ENCODE measurements at places on chromosomes 7 and 10.

DNA sequence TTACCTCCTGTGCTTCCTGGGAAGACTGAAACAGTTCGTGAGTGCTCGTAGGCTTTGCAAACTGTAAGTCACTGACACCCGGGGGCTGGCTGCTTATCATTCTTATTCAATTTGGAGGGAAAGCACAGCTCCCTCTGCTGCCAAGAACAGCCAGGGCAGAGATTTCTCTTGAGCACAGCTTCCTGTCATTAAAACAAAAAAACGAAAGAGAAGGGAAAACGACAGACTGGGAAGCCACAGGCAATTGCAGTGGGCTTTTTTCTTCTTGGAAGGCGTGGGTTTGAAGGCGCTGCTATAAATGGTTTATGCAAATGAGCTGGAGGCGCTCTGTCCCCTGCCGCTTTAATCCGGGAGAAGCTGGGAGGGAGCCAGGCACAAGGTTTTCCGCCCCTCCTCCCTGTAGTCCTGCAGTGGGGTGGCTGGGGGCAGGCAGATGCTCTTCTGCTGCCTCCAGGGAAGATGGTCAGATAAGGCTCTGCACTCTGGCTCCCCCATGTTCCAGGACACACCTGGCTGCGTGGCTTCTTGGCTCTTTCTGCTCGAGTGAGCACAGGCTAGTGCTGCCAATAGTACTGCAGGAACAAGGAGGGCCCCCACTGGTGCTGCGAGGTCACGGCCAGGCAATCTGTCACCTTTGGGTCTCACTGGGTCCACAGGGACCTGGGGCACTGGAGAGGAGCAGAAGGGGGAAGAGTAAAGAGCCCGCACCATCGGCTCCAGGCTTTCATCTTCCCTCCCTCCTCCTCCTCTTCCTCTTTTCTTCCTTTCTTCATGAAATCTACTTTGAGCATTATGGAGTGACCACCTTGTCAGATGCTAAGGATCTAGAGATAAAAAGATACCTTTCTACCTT lies 49.5 kb downstream of the NEURL1 start:
- peak; percentile 37 for DNase-seq

GRCh38 chr7:44448922-44449583 lies 41.4 kb downstream of the NUDCD3 start:
- DNase-seq = no peak

GRCh38 chr7:66953044-66953427 lies 32.0 kb downstream of the TMEM248 start:
- no peak for DNase-seq

GRCh38 chr7:44081266-44081748 lies 1.0 kb downstream of the POLM start:
- DNase-seq = no peak

GRCh38 chr7:133344275-133344674 lies 91.4 kb downstream of the EXOC4 start:
- peak; percentile 6 for DNase-seq

DNA sequence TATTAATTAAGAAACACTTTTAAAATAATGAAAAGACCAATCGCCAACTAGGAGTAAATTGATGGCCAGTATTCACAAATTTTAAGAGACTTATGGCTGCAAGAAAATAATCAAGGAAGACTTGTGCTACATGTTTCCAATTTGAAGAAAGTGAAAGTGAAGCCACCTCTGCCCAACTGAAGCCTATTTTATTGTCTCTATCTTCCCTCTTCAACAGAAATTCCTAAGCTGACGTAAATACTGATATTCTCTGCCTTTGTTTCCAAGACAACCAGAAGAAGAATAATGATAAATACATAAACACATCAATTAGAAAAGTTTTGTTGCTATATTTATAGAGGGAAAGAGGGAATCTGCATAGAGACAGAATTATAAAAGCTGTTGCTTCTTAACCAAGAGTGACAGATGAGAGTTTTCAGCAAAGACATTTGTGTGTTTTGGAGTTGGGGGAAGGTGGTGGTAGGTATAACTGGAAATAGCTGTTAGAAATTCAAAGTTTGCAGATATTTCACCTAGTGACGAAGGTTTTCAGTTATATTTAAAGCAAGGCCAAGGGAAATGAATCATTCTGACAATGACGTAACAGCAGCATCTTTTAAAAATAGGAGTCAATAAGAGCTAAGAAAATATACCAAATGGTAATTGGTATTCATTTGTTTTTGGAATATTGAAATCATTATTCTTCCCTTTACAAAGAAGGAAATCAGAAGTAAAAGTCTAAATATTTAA lies 576.6 kb upstream of the SORCS1 start:
- peak; percentile 35 for DNase-seq

Data from MCF 10A (cell line).